Esophagus muscularis mucosa (tissue), 4 donors: ENCODE measurements at places on chromosomes 7 and 10. TPM values are rescaled to one million over a fixed set of nuclear protein-coding genes. Genes with fewer than 3 reads are reported as not detected.

CPED1 gene
- total RNA-seq: 31.1 TPM

SLC16A9 gene
- not detected for total RNA-seq

CNPY4 gene
- total RNA-seq: 13.7 TPM

ANKRD7 gene
- total RNA-seq: 0.97 TPM

BZW2 gene
- 73.9 TPM for total RNA-seq

MUC12 gene
- not detected for total RNA-seq

CLDN4 gene
- total RNA-seq: 0.42 TPM

GNAT3 gene
- not detected for total RNA-seq

ANKMY2 gene
- total RNA-seq: 18.5 TPM

CBX3 gene
- 78.5 TPM for total RNA-seq

HBP1 gene
- total RNA-seq: 110 TPM

OR9A2 gene
- not detected for total RNA-seq

- DNase-seq: no peak
Measured at GRCh38 chr10:77811831-77812430, 114.6 kb downstream of the DLG5 start.

DNA sequence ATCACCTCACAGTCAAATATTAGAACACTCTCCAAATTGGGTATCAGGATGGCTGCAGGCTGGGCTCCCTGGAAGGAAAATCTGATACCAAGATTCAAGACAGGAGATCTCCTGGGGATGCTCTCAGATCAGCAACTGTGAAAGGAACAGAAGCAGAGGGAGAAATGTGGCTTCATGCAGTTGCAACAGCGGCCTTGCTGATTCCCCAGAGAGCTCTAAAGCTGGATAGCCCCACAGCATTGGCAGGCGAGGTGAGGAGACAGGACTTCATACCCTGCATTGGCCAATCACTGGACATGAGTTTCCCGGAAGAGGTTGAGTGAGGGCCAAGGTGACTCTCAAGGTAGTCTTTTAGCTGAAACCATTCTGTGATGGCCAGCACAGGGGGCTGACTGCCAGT, 190.6 kb downstream of the PTPN20 start:
- DNase-seq: no peak

DNA sequence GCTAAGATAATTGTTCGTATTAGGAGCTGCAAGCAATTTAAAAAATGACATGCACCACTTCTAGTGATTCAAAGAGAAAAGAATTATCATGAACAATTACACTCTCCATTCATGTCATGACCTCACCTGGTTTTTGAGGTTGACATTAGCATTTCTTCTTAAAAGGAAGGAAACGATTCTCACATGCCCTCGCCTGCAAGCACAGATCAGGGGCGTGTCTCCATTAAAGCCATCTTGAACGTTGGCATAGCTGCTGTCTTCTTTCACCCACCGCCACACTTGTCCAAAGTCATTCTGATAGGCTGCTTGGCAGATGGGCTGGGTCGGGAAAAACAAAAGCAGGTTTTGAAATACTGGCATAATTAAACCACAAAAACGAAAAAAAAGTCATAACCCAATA, 19.9 kb downstream of the ANKRD22 start:
- peak; percentile 57 for DNase-seq

DNA sequence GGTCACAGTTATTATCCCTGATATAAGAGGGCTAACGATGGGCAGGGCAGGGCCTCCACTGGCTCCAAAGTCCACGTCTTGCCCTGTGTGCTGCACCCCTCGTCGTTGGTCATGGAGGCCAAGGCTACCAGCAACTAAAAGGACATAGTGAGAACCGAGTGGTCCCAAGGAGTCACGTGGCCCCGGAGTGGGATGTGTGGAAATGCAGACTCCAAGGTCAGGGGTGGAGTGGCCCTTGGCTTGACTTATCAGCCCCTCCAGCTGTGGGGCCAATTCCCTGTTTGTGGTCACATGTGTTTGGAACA, 30.7 kb downstream of the BTBD16 start:
- DNase-seq: peak; percentile 84

DNA sequence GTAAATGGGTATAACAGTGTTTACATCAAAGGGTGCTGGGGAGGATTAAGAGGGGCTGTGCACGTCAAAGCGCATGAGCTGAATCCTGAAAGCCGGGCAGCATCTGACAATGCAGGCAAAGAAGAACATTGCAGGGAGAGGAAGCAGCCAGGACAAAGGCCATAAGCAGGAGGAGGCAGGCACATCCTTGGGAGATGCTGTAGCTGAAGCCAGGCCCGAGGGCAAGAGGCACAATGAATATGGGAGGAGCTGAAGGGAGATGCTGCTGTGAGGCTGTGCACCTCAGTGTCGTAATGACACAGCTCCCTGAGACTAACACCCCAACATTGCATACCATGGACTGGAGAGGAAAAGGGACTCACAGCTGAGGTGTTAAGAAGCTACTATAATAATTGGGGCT, 129.2 kb downstream of the BTAF1 start:
- DNase-seq: no peak

DNA sequence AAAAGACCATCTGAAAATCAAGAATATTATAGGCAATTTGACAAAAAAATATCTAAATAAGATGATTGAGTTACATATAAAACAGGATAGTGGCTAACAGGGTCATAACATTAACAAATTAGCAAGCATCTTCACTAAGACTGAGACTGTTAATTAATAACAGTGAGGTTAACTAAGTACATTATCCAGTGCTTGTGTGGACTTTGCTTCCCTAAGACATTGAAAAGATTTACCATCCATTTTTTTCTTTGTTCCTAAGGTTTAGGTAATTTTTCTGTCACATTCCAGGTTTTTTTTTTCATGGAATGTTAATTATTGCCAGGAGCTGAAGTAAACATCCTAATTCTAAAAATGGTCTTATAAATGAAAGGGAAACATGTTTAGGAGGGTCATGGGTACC, 227.6 kb downstream of the ANKRD7 start:
- DNase-seq: no peak

GRCh38 chr10:121459622-121460453, 138.4 kb downstream of the FGFR2 start:
- no peak for DNase-seq

GRCh38 chr7:39700932-39701331, 77.6 kb downstream of the RALA start:
- no peak for DNase-seq

DNA sequence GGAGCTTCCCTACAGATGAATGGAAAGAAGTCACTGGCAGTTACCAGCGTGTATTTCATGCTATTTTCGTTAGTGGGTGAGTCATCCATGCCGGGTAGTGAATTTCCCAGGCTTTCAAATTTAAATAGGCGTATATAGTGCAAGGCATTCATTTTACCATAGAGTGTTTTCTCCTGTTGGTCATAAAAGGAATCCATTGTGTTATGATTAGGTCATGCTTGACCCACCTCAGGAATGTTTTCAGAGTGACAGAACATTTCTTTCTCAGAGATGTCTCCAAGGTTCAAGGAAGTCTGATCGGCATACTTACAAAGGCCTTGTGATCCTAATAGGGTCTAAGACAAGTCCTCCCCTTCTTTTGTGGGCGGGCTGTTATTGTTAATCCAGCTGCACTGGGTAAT, 110.7 kb downstream of the AKR1D1 start:
- no peak for DNase-seq

DNA sequence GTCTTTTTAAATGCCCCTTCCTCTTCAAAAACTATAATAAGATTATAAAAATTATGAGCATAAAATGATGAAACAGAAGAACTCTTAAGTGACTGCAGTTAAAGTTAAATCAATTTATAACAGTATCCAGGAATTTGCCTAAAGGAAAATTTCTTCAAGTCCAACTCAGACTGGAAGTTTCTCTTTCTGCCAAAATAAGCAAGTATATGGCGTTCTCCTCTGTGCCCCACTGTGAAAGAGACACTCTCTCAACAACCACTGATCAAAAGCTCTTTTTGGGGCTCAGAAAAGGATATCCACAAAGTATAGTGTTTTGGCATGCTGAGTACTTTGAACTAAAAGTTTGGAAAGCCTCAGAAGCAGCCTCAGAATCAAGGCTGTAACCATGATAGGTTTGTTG, 139.9 kb downstream of the SKIDA1 start:
- no peak for DNase-seq

GRCh38 chr7:11714205-11714604, 117.8 kb downstream of the THSD7A start:
- DNase-seq: no peak

GRCh38 chr10:119535305-119535704, 7.2 kb downstream of the RGS10 start:
- DNase-seq: no peak

- DNase-seq: no peak
Measured at GRCh38 chr10:62453274-62453673, 79.1 kb downstream of the ZNF365 start.

DNA sequence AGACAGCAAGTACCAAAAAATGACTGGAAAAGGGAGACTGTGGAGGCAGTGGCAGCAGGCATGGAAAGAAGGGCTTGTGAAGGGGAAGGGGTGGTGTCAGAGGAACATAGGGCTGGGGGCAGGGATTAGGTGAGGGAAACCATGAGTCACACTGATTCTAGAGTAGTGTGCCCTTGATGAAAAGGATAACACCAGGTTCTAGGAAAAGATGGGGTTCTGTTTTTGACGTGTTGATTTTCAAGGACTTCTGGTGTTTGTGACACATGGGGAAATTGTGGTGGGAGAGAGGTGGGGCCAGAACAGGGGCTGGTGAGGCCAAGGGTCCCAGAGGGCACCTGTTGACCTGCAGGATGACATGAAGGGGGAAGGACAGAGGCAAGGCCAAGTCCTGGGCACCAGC, 57.1 kb downstream of the FIGNL1 start:
- no peak for DNase-seq

GRCh38 chr7:1534330-1535099, 4.0 kb downstream of the MAFK start:
- no peak for DNase-seq

- DNase-seq: no peak
Measured at GRCh38 chr10:120429395-120429794, 27.6 kb upstream of the PLPP4 start.

DNA sequence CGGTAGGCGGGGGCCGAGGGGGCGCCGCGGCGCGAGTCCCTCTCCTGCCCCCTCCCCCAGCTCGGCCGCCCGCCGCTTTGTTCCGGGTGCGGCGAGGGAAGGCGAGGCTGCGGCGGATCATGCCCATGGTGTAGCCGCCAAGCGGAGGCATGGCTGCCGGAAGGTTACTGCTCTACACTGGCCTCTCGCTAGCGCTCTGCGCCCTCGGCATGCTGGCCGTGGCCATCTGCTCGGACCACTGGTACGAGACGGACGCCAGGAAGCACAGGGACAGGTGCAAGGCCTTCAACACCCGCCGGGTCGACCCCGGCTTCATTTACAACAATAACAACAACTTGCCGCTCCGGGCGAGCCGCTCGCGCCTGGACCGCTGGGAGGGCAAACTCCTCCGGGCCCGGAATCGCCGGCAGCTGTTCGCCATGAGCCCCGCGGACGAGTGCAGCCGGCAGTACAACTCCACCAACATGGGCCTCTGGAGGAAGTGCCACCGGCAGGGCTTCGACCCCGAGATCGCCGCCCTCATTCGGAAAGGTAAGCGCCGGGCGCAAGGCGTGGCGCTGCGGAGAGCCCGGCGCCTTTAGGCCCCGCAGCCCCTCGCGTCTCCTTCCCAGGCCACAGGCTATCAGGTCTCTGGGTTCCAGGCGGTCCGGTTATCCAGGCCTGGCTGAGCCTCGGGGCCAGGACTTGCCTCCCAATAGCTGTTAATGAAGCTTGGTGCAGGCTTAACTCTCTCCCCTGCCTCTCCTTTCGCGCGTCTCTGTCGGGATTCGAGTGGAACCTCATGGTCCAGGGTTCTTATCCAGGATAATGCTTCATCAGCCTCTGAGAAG, 513 bp downstream of the TMEM178B start:
- DNase-seq: no peak

DNA sequence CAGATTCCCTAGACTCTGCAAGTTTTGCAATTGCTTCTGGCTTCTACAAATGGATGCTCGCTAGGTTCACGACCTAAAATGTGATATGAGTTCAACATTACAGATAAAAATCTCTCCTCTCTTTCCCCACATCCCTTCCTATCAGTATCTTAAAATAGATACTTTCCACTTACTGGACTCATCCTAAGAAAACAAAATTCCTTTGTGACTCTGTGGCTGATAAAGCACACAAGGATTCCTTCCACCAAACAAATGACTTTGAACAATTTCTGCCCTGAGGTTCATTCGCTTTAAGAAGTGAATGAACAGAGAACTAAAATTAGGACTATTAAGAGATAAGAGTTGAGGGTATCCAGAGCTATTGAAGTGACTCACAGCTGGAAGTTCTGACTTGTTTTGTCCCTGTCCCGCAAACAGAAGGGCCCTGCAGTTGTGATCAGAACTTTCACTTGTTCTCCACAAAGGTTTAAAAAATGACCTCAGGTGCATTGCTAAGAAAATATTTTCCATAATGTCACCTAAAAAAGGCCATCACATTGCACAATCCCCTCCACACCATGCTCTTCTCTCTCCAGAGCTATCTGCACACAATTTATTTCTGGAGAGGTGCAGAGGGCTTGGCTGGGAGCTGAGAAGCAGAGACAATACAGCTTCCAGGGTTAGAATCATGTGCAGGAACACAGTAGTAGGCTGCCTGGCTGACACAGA, 96.1 kb downstream of the PIP4K2A start:
- no peak for DNase-seq

GRCh38 chr10:88196291-88196690, 332.9 kb downstream of the PTEN start:
- no peak for DNase-seq

GRCh38 chr7:117152213-117153007, 170.4 kb downstream of the WNT2 start:
- no peak for DNase-seq

DNA sequence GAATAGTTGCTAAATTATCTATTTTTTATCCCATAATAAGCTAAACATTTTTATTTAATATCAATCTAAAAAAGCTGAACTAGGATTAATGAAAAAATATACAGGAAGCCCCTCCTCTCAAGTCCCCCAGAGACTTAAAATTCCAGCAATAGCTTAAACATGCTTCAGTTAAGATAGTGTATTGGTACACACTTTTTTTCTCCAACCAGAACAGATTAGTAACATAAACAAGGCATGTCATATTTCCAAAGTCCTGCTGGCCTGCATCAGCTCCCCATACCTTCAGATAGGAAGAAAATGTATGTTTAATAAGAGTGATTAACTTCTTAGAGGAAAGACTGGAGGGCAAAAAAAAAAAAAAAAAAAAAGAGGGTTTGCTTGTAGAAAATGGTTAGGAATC, 7.1 kb downstream of the TBX20 start:
- DNase-seq: no peak

- DNase-seq: no peak
Measured at GRCh38 chr7:26167303-26167934, 15.4 kb downstream of the NFE2L3 start.

DNA sequence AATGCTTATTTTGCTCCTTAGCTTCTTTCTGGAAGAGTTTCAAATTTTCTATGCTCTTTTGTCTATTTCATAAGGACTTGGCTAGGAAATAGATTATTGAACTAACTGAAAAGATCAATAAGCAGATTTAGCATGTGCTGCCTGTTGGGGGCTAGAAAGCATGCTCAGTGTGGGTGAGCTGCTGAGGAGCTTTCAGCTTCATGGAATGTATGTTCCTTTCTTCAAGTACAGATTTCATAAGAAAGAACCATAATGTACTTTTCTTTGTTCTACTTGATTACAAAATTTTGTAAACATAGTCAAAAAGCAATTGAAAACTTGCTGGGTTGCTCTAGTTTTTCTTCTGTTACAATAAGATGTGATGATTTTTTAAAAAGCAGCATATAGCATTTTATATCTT, 73.8 kb downstream of the TAF3 start:
- no peak for DNase-seq

- no peak for DNase-seq
Measured at GRCh38 chr10:17476073-17476472, 21.7 kb upstream of the ST8SIA6 start.

GRCh38 chr10:43317422-43317821, 50.6 kb upstream of the RASGEF1A start:
- DNase-seq: no peak
